Stimulated activated CD8-positive, alpha-beta memory T cell treated with anti-CD3 and anti-CD28 coated beads, Interleukin-7, amount 100 ng/mL, for 24 hours (primary cell): ENCODE measurements at places on chromosomes 1 and 21.

DNA sequence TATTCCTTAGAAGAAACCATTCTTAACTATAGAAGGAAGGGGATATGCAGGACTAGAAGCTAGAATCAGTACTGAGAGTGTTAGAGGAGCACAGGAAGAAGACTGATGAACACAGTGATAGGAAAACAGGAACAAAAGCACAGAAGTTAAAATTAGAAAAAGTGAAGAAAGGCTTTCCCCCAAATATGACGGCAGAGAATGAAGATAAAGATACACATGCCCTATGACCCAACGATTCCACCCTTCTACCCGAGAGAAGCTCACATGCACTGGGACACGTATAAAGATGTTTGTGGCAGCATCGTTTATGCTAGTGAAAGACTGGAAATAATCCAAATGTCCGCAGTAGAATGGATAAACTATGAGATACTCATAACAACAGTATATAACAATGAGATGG lies 74.2 kb downstream of the DTL start:
- no peak for DNase-seq

DNA sequence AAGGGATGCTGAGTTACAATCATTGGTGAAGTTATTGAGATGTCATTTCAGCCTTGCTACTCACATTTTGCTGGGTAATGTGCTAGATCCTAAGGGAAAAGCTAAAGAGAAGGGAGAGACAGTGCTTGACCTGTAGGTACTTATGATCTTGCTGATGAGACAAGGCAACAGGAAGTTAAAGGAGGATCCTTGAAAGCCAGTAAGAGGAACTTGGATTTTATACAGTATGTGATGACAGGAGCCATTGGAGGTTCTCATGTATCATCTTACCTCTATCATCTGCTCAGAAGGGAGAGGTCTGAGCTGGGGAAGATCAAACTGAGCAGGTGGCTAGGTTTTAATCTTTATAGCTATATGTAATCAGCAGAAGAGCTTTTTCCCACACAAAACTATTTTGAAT lies 6.3 kb downstream of the APOBEC4 start:
- no peak for DNase-seq

DNA sequence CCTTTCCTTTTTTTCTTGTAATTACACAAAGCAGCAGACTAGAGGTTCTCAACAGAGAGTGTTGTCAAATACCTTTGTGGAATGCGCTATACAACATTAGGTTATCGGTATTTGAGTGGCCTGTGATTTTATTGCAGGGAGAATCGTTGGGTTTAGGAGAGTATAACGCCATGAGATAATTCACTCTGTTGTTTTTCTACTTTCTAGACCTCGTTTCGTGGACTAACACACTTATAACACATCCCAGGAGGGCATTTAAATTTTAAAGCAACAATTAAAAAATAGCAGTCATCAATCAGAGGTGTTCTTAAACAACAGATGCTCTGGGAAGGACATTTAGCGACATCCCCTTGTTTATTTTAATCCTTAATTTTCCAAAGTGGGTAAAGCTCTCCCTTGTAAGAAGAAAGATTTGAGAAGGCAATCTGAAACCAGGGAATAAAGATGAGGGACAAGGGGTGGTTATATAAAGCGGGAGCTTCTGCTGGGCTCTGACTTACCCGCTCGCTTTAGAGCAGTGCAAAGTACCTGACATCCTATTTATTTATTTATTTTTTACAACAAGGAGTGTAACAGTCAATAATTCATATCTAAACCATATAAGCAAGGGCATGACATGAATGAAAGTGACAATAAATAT lies 4.9 kb downstream of the PBX1 start:
- DNase-seq = no peak

- no peak for DNase-seq
These were observed 36.0 kb downstream of the PABPC4 start for GRCh38 chr1:39540504-39541031.

DNA sequence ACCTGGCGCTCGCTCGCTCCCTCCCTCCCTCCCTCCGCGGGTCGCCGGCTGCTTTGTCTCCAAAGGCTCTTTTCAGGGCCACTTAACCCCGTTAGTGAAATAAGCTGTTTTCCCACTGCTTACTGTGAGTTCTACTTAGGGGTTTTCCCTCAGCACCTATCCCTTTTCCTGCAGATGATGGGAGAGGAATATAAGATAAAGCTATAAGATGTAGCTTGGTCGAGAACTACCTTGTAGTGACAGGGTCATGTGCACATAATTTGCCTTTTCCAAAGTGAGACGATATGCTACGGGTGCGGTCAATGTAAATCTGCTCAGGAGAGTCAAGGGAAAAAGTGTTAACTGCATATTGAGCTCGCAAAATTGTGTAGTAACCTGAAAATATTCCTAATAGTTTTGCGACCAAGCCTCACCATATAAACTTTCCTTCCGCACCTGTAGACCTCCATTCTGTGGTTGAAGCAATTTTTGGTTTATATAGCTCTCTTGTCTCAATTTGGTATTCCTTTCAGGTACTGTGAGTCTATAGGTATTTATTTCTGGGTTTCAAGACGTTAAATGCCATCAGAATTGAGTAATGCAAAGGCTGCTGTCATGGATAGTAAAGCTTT lies 55.8 kb upstream of the BOLA1 start:
- no peak for DNase-seq

DNA sequence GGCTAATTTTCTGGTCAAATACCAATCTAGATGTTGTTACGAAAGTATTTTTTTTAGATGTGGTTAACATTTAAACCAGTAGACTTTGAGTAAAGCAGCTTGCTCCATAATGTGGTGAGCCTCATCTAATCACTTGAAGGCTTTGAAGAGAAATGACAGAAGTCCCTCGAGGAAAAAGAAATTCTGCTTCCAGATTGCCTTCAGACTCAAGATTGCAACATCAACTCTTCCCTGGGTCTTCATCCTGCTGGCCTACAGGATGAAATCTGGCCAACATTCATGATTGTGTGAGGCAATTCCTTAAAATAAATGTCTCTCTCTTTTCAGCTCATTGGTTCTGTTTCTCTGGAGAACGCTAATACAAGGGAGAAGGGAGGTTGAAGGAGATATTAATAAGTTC lies 32.5 kb upstream of the SSX2IP start:
- DNase-seq = no peak

DNA sequence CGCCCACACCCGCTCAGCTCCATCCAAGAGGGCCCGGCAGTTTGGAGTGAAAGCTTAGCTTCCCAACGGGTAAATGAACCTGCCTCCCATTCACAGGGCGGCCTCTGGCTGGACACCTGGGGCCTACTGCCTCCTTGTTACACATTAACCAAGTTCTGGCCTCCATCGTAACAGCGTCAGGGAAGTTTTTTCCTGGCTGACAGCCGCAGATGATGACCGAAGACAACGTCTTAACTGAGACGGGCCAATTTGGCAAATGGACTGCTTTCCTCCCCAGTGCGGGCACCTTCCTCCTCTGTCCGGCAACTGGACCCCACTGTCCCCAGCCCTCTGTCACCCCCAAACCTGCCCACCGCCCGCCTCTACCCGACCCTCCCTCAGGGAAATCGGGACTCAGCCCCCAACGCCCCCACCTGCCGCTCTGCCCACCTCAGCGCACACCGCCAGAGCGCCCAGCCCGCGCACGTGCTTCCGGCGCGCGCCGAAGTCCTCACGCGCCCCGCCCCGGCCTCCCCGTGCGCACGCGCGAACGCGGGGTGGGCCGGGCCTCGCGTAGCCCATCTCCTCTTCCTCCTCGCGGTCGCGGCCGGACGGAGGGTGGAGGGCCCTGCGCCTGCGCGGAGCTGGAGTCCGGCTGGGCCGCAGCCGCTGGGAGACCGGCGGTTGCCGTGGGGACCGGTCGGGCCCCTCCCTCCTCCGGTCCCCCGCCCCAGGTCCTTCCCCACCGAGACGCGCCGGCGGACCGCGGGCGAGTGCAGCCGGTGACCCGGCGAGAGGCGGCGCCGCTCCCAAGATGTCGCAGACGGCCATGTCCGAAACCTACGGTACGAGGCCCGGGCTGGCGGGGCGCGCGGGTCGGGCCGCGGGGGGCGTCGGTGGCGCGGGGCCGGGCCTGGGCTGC lies at the start of gene RAB4A:
Gene RAB4A (plus strand): TSS at position 565 of the 901 bp plus-strand sequence. CDS start 229 bp downstream, at position 794.
- DNase-seq = peak; percentile 47

- no peak for DNase-seq
These were observed 605.3 kb downstream of the KCNT2 start for GRCh38 chr1:196002906-196003305.

DNA sequence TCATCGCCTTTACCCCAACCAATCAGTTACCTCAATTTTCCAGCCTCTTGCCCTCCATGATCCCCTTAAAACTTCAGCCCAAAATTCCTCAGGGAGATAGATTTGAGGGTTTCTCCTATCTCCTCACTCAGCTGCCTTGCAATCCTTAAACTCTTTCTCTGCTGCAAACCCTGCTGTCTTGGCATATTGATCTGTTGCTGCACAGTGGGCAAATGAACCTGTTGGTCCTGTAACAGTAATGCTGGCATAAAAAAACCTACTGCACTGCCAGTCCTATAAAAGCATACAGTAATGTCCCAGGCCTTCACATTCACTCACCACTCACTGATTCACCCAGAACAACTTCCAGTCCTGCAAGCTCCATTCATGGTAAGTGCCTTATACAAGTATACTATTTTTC lies 5.1 kb upstream of the TEDDM1 start:
- DNase-seq = no peak

DNA sequence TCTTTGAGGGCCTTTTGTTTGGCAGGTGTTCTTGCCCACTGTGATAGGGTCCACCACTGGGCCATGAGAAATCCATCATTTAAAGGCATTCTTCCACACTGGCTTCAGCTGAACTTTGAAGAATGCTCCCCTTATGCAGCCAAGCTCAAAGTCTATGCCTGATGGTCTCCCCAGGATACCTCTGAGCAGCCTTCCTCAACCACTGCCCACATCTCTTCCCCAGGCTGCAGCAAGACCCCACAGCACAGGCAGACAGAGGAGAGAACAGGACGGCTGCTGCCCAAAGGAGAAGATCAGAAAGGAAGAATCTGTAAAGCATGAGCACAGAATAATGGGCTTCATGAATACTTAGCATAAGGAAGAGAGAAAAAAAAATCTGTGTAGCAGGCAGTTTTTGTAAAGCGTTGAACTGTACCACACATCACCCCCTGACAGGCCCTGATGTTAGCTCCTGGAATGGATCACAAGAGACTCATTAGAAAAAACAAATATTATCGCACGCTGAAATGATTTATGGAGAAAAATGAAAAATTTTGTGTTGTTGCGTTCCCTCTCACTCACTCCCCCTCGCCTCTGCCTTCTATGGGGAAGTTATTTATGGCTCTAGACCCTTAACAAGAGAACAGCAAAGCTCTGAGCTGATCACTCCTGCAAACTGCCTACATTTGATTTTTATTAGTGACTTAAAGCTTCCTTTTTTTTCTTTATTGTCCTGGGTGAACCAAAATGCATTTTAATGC lies 134.1 kb downstream of the TMEM53 start:
- no peak for DNase-seq

GRCh38 chr1:3553166-3553939 lies 58.0 kb downstream of the MEGF6 start:
- no peak for DNase-seq

DNA sequence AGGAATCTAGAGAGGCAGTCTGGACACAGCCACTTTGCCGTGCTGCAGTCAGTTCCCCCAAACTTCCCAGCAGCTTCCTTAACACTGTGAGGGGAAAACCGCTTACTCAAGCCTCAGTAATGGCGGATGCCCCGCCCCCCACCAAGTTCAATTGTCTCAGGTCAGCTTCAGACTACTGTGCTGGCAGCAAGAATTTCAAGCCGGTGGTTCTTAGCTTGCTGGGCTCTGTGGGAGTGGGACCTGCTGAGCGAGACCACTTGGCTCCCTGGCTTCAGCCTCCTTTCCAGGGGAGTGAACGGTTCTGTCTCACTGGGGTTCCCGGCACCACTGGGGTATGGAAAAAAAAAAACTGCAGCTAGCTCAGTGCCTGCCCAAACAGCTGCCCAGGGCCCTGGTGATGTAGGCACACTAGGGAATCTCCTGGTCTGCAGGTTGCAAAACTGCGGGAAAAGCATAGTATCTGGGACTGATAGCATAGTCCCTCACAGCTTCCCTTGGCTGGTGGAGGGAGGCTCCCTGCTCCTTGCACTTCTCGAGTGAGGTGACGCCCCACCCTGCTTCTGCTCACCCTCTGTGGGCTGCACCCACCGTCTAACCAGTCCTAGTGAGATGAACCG lies 23.7 kb upstream of the HFM1 start:
- no peak for DNase-seq
